ENCODE measurements at places on chromosomes 12 and 14. TPM values are rescaled to one million over a fixed set of nuclear protein-coding genes. Genes with fewer than 3 reads are reported as not detected.

LRRIQ1 gene
- polyA plus RNA-seq: not detected

DNA sequence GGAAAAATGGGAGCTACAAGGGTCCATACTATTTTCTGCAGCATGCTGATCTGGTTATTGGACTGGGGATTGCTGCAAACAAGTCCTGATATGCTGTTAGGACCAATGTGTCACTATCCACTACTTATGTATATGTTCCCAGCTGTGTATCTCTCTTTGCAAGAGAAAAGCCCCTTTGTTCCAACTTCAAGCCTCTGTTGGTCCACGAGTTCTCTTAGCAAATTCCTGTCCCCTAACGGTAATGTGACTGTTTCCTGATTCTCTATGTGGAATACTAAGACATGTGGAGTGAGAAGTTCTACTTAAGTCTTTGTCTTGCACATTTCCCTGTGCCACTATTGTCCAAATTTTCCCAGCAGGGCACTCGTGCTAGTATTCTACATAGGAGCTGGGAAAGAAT lies 557.7 kb downstream of the FSCB start:
- DNase-seq: no peak

GRCh38 chr14:29789475-29789874 lies 138.2 kb downstream of the PRKD1 start:
- no peak for DNase-seq

DNA sequence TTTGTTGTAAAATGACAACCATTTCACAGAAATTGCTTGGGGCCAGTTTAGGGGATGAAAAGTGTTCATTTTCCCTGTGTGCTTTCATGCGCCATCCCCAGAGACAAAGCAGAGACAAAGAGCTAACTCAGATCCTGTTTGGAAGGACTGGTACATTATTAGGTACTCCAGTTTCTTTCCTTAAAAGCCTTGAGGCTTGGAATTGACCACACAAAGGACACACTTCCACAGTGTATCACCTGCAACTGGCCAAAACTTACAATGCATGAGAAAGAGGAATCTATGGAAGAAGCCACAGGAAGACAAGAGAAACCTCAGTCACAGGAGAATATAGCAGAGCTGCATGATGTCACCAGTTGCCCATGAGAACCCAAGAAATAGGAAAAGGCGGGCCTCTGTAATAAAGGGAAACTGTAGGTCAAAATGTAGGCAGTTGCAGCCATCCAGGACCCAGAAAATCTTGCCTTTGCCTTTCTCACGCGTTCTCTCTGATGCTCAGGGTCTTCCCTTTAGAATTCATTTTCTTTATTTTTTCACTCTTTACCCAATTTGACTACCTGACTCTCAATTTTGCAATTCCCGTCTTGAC lies 339.0 kb downstream of the RMST start:
- DNase-seq: no peak

GRCh38 chr14:74568380-74568649 lies 43.7 kb downstream of the LTBP2 start:
- no peak for DNase-seq

- no peak for DNase-seq
Measured at GRCh38 chr14:47626151-47627035, 49.0 kb downstream of the MDGA2 start.

GRCh38 chr14:83096092-83096491 lies 1562.4 kb upstream of the SEL1L start:
- no peak for DNase-seq

GRCh38 chr14:51999084-51999483 lies 9.7 kb downstream of the RTRAF start:
- DNase-seq: no peak

DNA sequence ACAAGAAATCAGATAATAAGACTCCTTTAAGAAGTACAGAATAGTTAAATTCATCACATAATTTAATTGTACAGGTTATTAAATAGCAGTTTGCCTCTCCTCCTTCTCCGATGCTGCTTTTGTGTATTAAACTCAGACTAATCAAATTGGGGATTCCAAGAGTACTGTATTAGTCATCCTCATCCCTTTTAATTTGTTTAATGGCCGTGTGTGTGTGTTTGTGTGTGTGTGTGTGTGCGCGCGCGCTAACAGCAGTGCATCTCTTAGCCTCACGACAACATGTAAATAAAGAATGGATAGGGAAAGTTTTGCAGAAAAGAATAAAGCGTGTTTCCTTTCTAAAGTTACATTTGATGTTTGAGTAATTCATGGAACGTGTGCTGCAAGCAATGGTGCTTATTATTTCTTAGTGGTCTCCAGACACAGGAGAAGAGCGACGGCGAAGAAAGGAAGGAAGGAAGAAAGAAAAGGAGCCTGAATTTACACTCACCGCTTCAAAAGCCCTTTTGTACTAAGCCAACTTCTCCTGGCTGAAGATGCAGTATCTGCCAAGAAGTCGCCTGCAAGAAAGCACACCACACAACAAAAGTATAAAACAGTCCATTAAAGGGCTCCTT lies 220.3 kb downstream of the ASCL1 start:
- DNase-seq: no peak

Measured in naive thymus-derived CD8-positive, alpha-beta T cell (primary cell).